ENCODE measurements at places on chromosomes 11 and 22.

DNA sequence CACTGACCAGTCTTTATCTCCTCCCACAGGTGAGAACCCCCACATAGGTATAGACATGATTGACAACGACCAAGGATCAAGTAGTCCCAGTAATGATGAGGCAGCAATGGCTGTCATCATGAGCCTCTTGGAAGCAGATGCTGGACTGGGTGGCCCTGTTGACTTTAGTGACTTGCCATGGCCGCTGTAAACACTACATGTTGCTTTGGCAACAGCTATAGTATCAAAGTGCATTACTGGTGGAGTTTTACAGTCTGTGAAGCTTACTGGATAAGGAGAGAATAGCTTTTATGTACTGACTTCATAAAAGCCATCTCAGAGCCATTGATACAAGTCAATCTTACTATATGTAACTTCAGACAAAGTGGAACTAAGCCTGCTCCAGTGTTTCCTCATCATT lies 76.5 kb downstream of the BTBD10 start:
- no peak for DNase-seq

GRCh38 chr11:45568049-45568448 lies 97.4 kb downstream of the CHST1 start:
- DNase-seq = no peak

GRCh38 chr11:111645657-111646316 lies 43.5 kb downstream of the SIK2 start:
- DNase-seq = peak; percentile 45

DNA sequence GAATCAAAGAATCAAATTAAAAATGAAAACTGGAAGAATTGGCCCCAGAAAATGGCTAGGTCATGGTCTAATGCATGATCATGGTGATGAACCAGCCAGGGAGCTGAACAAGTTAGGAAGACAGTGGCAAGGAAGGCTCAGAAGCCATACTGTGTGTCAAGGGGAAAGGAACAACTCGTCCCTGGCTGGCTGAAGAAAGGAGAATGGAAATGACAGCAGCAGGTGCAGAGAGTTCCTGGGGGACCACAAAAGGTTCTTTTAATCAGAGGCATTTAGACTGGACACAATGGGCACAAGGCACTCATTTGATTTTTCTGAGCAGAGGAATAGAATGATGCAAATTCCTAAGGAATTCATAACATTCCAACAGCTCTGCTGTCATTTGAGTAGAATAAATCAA lies 209.9 kb downstream of the LARGE1 start:
- DNase-seq = no peak

- peak; percentile 35 for DNase-seq
These were observed 71.4 kb upstream of the GRK3 start for GRCh38 chr22:25492841-25493734.

DNA sequence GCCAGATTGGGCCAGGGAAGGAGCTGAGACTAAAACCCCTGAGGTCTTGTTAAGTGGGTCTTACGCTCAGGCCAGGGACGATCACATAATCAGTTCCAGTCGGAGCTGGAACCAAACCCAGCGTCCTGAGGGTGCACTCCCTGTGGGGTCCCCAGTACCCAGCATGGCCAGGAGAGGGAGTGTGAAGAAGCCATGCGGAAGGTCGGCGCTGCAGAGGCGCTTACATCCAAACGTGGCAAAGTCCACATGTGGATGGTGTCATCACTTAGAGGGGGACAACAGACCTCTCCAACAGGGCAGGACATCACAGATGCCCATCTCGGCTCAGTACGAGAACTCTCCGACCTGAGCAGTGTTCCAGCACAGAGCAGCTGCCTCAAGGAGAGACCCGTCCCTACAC lies 8.3 kb downstream of the ATP5MGL start:
- DNase-seq = no peak

DNA sequence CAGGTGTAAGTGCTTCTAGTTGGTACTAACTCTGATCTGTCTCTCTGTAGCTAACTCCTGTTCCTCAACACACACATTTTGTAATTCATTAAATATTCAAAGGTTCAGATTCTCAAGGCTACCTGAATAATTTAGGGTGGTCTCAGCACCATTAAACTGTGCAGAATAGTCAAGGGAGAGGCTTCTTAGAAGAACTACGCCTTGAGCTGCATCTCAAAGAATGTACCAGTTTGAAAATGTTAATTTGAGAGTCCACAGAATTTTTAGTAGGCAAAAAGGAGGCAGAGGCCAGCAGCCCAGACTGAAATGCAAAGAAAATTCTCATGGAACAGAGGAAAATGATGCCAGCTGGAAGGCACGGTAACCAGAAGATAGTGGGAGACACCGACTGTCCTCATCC lies 72.2 kb downstream of the GAB2 start:
- DNase-seq = no peak

GRCh38 chr11:95556342-95557163 lies 233.0 kb downstream of the FAM76B start:
- DNase-seq = peak; percentile 79

- peak; percentile 69 for DNase-seq
These were observed 252.7 kb downstream of the TMEM135 start for GRCh38 chr11:87290304-87290922.

- DNase-seq = no peak
These were observed 435 bp upstream of the TAF6L start for GRCh38 chr11:62770778-62771143.

- peak; percentile 44 for DNase-seq
These were observed 12.3 kb downstream of the CAT start for GRCh38 chr11:34451053-34451452.

- DNase-seq = no peak
These were observed 91.0 kb upstream of the SHISAL1 start for GRCh38 chr22:44403602-44404329.

DNA sequence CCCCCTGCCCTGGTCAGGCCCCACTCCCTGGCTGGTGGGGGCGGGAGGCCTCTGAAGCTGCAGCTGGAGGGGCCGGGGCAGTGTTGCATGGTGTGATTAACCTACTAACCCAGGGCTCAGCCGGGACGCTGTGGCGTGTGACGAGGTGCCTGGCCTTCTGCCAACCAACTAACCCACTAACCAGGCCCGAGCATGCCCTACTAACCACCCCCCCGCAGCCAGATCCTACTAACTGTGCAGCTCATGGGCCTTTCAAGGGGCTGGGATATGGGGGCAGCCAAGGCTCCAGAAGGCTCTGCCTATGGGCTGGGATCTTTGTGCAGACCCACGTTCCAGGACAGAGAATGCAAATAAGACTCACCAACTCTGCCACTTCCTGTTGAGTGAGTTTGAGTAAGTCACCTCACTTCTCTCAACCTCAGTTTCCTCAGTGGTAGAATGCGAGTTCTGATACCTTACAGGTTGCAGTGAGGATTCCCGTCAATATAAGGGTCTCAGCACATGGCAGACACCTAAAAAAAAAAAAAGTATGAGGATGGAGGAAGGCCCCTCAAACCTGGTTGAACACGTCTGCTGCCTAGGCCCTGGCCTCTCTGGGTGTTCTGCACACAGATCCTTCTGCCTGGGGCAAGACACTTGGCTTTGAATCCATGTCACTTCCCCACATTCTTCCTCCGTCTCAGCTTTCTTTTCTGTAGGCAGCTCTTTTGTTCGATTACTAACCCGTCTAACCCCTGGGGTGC lies 14.1 kb downstream of the MIAT start:
- DNase-seq = no peak

DNA sequence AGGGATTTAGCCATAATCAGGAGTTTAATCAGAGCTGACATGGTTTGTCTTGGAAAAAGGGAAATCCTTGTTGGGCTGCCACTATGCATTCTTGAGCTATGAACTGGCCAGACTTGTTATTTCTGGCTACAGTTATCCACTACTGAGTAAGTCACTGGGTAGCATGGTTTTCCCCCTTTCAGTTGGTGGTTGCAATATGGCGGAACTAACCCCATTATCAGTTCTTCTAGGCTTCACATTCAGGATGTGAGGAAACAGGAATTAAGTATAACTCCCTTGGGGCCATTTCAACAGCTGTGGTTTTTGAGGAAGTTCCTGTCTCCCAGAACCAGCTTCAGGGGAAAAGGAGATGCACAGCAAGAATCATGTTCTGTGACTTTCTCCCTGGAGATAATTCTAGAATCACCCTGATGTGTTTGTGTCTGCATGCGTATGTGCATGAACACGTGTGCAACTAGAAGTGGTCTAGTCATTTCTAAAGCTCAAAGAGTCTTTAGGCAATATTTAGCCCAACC lies 103.0 kb upstream of the CD44 start:
- DNase-seq = peak; percentile 99

GRCh38 chr11:67033661-67034166 lies 10.8 kb downstream of the SYT12 start:
- DNase-seq = peak; percentile 55

GRCh38 chr22:46012881-46013281 lies 35.9 kb upstream of the WNT7B start:
- DNase-seq = no peak

DNA sequence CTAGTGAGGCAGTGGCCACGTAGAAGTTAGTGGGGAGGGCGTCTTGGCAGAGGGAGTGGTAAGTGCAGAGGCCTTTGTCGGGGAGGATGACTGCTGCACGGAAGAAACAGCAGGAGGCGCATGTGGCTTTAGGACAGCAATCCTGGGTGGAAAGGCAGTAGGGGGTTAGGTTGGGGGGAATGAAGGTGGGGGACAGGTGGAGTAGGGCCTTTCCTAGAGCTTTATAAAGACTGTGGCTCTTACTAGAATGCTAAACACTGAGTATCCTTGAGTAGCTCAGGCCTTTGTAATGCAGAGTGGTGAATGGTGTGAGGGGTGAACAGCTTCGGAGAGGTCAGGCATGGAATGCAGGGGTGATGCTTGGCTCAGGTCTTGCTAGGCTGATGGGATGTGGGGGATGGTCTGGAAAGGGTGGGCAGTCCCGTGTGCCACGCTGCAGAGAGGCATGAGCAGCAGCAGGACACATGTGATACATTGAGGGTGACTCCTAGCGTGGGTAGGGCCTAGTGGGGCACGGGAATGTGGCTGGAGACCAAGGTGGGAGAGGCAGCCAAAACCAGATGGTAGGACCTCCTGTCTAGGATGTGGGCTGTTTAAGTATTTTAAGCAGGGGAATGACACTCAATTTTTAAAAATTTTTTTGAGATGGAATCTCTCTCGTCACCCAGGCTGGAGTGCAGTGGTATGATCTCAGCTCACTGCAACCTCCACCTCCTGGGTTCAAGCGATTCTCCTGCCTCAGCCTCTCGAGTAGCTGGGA lies 19.2 kb downstream of the AP2A2 start:
- no peak for DNase-seq

DNA sequence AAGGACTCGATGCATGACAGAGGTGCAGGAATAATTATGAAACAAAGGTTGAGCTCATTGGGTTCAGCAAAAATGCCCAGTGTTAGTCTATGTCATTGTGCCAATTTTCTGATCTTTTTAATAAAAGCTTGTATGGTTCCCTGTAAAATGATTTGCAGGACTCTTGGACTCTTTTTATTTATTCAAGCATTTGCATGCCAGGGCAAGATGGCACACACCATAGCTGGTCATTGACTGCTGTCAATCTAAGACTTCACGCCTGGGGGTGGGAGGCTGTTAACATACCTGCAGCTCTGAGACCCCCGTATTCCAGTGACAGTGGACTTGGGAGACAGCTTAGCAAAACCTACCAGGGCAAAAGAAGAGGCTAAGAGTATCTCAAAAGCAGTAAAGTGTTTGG lies 32.0 kb upstream of the ANO1 start:
- no peak for DNase-seq

DNA sequence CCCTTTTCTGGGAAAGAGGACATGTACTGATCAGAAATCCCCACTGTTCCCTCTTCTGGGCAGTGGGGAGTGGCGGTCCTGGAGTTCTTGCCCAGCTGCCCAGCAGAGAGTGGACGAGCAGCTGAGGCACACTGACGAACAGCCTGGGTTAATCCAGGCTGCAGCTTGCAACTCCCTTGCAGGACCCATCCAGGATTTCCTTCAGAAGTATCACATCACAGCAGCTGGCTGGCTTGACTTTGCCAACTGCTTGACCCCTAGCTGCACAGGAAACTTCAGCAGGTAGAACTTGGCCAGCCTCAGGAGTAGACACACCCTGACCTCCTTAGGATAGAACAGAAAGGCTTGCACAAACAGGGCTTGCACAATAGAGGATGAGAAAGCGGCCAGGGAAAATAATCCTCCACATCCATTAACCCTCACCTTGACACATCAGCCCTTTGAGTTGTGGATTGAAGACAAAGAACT lies 27.9 kb upstream of the FZD4 start:
- DNase-seq = no peak

GRCh38 chr11:35717043-35717442 lies 54.5 kb downstream of the TRIM44 start:
- DNase-seq = no peak

DNA sequence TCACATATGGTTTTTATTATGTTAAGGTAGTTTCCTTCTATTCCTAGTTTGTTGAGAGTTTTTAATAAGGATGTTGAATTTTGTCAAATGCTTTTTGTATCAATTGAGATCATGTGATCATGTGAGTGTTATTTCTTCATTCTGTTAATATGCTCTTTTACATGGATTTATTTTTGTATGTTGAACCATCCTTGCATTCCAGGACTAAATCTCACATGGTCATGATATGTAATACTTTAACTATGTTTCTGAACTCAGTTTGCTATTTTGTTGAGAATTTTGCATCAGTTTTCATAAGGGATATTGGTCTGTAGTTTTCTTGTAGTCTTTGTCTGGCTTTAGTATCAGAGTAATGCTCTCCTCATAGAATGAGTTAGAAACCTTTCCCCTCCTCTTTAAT lies 43.2 kb downstream of the KCNQ1 start:
- no peak for DNase-seq

GRCh38 chr22:27723708-27724107 lies 77.8 kb downstream of the MN1 start:
- no peak for DNase-seq

DNA sequence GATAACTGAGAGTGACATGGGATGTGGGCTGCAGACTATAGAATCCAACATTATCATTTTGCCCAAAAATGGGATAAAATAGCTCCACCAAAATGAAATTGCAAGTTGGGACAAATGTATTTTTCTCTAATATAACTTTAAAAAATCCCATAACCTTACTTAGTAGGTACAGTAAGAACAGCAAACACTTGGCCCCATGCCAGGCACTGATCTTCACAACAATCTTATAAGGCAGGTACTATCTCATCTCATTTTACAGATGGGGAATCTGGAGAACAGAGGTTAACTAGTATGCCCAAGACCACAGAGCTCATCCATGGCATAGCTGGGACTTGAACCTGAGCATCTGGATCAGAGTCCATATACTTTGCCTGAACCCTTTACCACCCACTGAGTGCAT lies 13.5 kb upstream of the ARHGEF17 start:
- DNase-seq = no peak

DNA sequence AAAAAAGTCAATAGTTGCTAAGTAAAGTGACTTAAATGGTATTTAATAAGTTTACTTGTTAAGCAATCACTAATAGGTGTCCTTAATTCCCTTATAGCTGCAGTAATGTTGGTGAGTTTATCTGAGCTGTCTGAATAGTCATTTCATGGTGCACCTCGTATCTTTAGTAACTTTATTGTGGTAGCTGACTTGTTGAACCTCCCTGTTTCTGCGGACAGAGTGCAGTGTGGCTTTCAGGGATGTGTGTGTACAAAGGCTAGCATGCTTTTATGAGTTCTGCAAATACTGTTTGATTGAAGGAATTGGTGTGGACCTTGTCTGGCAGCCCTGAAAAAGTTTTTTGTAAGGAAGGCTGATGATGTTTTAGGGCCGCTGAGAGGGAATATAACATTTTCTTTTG lies 2.6 kb downstream of the ZNRF3 start:
- DNase-seq = no peak

GRCh38 chr11:57905439-57905838 lies 118.2 kb upstream of the OR9Q1 start:
- DNase-seq = no peak

- DNase-seq = no peak
These were observed 10.8 kb upstream of the MS4A13 start for GRCh38 chr11:60504219-60504905.
